ENCODE measurements at places on chromosomes 2 and 18.

DNA sequence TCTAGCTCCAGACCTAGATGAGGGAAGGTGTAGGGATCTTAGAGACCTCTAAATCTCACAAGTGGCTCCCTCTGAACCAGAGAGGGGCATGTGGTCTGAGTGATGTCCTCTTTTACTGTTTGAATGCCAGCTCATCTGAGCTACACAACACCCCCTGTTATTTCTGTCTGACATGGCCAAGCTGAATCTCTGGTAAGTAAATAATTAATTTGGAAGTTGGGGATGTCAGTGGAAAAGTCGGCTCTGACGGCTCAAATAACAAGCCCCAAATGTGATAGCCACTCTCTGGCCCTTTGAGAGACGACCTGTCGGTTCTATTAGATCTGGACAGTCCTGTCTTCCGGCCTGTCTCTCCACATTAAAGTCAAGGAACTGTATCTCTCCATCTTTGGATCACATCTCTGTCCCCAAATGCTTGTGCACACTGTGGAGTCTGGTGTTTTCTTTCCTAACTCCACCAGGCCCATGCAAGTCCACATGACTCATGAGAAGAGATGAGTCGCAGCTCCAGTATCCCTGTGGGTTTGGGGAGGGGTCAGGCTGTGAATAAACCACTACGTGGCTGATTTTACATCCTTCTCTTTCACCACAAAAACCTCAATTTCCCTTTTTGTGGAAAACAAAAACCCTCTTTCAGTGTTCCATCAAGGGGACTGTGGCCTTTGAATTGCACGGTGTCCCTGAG, 52.5 kb downstream of the SETBP1 start:
- no peak for DNase-seq

DNA sequence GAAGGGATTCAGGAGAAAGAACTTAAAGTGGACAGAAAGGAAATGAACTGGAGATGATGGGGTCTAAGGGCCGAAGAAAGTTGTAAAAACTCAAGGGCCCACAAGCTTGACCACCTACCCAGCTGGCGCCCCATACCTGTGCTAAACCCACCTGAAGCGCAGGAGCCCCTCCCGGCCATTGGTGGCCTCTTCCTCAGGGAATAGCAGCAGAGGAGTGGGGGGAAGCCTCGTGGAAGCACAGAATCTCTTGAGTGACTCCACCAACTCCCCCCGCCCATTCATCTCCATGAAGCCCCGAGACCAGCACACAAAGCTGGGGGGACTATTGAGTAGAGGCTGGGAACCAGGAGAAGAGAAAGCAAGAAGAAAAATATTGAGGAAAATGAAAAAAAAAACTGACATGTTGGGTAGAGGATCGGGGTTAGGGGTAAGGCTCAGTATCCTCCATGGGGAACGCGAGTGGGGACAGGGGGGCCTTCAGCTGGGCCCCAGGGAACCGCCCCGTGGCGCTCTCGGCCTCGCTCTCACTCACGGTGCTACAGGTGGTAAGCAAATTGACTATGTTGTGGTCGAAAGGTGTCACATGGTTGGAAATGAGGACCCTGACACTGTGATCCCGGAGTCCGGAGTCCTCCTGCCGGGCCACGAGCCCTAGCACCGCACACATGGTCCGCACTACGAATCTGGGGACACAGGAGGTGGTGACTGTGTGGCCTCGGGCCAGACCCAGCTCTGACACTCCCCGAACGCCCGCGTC, 728 bp downstream of the AUP1 start:
- no peak for DNase-seq

DNA sequence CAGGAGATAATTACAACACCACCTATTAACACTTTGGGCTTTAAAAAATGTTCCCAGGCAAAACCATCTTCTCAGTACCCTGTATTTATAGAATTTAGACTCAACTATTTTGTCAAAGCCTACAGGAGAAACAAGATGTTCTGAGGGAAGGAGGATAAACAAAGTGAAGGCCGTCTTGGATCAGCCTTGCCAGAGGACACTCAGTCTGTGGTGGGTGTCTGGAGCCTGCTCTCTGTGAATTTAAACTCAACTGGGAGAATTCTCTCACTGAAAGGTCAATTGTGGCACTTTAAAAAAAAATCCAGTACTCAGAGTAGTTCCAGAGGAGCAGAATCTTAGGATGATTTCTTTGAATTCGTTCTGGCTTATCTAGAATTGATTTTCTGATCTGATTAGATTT, 28.4 kb upstream of the SLC1A4 start:
- no peak for DNase-seq

- no peak for DNase-seq
Observed at GRCh38 chr18:57975805-57976204, 68.2 kb upstream of the NEDD4L start.

DNA sequence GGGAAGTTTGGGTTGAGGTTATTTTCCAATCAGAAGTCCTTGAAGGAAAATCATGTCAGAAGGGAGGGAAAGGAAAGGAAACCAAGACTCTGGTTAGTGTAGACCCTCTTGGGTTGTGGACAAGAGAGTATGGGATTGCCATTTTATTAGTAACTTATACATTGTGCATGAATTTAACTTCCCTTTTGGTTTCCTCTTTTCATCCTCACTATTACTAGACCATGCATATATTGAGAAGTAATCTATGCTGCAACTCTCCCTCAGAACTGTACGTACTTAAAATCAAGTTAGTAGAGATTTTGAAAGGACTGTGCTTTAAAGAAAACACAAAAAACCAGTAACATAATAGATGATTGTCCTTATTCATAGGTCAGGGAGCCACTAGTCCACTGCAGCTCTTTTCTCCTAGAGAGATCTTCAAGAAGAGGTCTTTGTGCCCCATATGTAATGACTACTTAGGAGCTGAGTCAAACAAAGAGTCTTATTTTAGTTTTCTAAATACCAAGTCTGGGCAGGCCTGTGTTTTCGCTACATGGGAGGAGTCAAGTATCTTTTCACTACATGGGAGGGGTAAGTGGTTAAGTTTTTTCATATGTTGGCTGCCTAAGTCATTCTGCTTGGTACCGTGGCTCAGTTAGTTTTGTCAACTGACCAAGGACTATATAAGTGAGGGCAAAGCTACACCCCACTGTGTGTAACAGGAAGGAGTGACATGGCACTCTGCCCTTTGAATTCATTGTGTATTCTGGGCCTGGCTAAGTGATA, 25.2 kb upstream of the FAM117B start:
- DNase-seq: no peak

DNA sequence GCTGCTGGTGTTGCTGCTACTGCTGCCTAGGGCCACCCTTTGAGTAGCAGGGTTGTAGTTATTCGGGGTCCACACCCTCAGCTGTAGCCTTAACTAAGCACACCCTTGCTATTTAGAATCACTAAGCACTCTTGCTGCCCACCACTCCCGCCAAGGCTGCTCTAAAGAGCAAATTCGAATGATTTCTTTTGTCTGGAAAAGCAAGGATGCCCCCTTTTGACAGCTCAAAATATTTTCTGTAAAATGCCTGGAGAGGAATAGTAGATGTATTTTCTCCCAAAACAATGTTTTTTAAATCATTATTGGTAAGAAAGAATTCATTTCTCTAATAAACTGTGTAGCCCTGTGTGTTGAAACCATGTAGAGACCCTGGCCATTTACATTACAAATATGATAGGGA, 80.8 kb upstream of the PAPOLG start:
- DNase-seq: no peak

GRCh38 chr2:145652571-145653545, 1132.9 kb upstream of the ZEB2 start:
- no peak for DNase-seq

GRCh38 chr2:143903172-143903856, 616.6 kb downstream of the ZEB2 start:
- no peak for DNase-seq

DNA sequence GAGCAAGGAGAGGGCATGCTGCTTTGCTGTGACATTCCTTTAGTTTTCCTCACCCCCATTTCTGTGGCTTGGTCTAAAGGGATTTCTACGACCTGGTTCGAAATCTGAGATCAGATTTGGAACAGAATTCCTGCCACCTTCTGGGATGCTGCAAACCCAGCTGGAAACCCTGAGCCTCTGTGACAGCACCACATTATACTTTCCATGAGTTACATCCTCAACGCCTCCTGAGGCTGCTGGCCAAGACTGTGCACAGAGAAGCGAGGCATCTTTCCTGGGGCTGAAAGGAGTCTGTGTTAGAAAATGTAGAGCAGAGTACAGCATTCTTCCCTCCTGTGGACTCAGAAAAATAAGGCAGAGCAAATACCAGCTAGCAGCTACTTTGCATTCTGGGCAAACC, 138.1 kb upstream of the CHAC2 start:
- no peak for DNase-seq

GRCh38 chr18:66168685-66169235, 417.9 kb downstream of the CDH7 start:
- no peak for DNase-seq
